ENCODE measurements at places on chromosomes 11 and 22.

- no peak for DNase-seq
Measured at GRCh38 chr11:69123593-69124545, 31.9 kb upstream of the SMIM38 start.

DNA sequence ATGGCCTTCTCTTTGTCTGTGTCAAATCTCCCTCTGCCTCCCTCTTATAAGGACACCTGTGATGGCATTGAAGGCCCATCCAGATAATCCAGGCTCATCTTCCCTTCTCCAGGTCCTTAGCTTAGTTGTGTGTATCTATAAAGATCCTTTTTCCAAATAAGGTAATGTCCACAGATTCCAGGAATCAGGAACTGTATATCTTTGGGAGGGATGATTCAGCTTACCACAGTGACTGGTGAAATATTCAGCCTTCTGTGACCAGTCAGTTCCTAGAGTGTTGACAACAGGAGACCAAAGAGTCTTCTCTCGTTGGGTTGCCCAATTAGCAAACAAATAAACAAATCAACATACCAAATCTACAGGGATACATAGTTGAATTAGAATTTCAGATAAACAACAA is 175.8 kb downstream of the MPPED1 start:
- no peak for DNase-seq

GRCh38 chr11:106031202-106031810 is 9.3 kb upstream of the MSANTD4 start:
- no peak for DNase-seq

DNA sequence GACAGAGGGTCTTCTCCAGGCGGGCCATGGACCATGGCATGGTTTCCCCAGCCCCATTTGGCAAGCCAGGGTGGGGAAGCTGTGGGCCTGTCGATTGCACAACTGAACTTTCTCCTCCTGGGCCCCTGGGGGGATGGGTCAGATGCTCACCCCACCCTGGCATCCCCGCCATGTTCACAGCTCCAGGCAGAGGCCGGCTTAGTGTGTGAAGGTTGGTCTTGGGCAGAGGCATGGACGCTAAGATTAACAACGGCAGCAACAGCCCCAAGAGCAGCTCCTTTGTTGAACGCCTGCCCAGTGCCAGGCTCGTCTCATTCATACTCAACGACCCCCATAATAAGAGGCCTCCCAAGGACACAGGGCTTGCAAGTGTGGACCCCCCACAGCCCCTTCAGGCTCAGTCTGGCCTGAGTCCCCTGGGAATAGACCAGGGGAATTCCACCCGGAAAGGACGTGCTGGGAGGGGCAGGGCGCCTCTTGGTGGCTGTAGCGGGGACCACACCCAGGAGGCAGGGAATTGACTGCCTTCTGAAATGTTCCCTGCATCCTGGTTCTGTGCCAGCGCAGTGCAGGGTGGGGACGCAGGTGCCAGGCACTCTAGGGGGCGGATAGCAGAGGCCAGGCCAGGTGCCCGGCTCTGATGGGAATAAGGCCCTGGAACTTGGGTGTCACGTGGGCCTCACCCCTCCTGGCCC is 8.3 kb downstream of the TSPO start:
- DNase-seq = no peak

- DNase-seq = no peak
Measured at GRCh38 chr11:11122749-11123148, 230.3 kb downstream of the CSNK2A3 start.

GRCh38 chr22:42895541-42895981 is 38.5 kb upstream of the ARFGAP3 start:
- DNase-seq = no peak

- DNase-seq = no peak
Measured at GRCh38 chr22:25413620-25414019, 150.9 kb upstream of the GRK3 start.

DNA sequence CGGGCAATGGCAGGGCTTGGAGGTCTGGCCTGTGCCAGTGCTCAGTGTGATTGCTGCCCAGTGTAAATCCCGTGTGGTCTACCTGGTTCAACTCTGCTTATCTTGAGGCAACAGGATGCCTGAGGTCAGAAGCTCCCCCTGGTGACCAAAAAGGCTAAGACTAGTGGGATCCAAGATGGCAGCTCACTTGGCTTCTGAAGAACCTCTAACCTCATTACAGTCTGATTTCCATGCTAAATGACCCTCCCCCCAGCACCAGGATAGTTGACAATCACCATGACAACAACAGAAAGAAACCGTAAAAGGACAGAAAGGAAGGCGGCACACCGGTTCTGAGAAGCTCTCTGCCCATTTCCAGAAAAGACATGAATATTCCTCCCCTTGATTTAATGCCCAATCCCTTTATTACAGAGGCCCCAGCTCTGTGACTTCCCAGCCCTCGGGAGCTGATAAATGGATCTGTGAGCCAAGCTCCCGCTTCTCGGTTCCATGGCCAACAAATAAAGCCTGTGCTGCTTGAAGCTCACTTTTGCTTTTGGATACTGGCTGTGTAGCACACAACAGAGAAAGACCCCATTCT is 398.4 kb downstream of the CTTN start:
- DNase-seq = no peak

- no peak for DNase-seq
Measured at GRCh38 chr11:87300640-87301380, 263.1 kb downstream of the TMEM135 start.

DNA sequence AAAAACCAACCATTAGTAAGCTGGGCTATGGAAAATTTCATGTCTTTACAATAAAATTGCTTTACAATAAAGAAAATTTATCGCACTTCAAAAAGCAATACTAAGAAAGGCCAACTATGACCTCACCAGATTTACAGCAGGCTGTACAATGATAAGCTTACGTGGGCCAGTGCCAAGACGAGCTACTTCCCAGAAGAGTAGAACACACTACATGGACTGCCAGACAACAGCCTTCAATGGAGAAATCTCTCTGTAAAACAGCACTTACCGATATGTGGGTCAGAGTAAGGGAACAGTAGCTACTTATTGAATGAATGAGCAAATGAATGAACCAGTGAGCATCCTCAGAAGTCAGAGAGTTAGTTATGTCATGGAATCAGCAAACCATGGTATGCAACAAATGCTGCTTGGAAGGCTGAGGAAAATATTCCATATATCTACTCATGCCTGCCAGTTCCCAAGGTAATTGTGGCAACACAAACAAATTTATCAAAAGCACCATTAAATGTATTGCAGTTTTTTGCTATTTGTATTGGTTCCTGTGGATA is 74.4 kb downstream of the SLC36A4 start:
- no peak for DNase-seq

DNA sequence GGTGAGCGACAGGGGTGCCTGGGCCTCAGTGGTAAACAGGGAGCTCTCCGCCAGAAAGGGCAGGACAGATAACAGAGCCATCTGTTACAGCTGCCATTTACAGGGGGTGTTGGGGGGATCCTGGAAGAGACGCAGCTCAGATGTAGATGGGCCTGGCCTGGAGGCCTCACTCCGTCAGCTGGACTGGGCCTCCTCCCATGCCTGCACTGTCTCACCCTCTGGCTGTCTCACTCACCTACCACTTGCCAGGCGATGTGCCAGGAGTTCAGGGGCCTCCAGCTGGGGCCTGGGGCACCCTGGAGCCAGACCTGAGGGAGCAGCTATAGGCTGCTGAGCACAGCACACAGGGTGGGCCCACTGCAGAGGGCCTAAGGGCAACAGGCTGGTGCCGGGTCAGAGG is 16.3 kb upstream of the SUSD2 start:
- no peak for DNase-seq

- no peak for DNase-seq
Measured at GRCh38 chr22:17678817-17679385, 40.3 kb downstream of the BCL2L13 start.

- no peak for DNase-seq
Measured at GRCh38 chr11:128302425-128303186, 284.8 kb downstream of the ETS1 start.

DNA sequence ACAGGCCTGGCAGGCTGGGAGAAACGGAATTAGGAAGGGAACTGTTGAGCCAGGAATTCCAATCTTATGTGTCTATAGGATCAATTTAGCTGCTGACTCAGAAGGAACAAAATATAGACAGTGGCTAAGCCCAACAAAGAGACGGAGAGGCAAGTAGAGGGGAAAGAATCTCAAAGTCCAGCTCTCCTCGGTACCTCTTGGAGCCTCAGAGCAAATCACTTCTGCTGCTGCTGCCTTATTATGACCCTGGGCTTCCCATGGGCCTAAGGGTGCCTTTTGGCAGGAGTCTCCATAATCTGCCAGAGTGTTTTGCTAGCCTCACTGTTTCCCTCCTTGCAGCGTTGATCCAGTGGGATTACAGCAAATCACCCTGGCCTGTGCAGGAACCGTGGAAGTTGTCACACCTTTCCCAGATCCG is 31.7 kb downstream of the PAX6 start:
- no peak for DNase-seq

DNA sequence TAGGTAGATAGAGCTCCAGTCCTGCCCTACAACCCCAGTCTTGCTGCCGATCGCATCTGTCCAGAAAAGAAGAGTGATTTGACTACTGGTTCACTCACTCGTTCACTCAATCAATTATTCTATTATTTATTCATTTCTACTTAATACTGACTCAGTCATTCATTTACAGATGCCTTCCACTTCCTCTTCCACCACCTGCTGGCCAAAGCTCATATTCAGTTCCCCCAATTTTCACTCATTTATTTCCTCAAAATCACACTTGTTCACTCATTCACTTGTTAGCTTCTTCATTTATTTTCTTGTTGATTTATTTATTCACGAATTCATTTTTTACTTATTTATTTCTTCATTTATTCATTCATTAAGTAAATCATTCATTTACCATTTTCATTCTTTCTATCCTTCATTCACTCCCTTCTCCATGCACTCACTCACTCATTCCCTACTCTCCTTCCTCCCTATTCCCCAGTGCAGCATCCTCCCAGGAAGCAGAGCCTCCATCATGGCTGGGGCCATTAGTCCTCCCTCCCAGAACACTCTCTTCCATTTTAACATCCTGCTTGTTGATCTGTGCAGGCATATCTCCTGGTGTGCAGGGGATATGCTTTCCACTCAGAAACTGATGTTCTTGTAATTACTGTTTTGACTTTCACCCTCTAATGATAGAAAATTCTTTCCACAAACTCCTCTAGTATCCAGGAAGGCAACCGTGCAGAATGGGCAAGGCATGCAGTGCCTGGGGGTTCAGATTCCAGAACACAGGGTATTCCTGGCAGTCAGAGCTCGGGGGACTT is 281.0 kb downstream of the TENM4 start:
- DNase-seq = no peak

GRCh38 chr22:46587492-46588278 is 32.5 kb upstream of the GRAMD4 start:
- DNase-seq = no peak

- DNase-seq = no peak
Measured at GRCh38 chr22:24474221-24474620, 20.9 kb upstream of the UPB1 start.
